ENCODE measurements at places on chromosomes 3 and 15.

- DNase-seq: no peak
Observed at GRCh38 chr3:173745952-173746682, 348.6 kb downstream of the NLGN1 start.

- DNase-seq: no peak
Observed at GRCh38 chr3:41173926-41174885, 25.1 kb upstream of the CTNNB1 start.

- DNase-seq: no peak
Observed at GRCh38 chr3:143784446-143784845, 63.8 kb downstream of the SLC9A9 start.

DNA sequence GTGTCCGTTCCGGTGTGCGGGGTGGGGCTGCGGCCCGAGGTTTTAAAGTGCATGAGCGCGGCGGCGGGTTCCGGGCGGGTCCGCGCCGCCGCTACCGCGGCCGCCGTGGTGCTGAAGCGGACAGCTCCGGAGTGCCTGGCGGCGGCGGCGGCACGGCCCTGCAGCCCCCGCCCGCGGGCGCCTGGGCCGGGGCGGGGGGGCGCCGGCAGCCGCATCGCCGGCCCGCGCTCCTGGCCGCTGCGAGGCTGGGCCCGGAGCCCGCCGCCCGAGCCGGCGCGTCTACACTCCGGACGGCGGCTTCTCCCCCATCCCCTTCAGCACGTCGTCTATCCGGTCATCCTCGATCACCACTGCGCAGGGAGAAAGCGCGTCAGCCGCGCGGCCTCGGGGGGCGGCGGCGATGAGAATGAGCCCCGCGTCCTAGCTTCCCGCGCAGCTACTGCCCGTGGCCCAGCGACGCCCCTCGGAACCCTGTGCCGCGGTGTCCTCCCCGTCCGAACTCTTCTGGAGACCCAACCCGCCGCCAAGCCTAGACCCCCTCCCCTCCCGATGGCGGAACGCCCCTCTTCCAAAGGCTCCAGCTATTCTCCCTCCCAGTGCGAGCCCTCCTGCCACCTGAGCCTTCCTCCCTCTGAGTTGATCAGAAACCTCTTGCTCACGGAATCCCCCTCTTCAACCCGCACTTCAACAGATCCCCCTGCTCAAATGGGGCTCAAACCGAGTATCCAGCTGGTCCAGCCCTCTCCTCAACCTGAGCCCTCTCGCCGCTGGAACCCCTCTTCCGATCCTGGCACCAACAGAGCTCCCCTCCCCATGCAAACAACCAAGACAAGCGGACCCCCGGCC is 1.3 kb downstream of the CAMK2N2 start:
- DNase-seq: no peak

DNA sequence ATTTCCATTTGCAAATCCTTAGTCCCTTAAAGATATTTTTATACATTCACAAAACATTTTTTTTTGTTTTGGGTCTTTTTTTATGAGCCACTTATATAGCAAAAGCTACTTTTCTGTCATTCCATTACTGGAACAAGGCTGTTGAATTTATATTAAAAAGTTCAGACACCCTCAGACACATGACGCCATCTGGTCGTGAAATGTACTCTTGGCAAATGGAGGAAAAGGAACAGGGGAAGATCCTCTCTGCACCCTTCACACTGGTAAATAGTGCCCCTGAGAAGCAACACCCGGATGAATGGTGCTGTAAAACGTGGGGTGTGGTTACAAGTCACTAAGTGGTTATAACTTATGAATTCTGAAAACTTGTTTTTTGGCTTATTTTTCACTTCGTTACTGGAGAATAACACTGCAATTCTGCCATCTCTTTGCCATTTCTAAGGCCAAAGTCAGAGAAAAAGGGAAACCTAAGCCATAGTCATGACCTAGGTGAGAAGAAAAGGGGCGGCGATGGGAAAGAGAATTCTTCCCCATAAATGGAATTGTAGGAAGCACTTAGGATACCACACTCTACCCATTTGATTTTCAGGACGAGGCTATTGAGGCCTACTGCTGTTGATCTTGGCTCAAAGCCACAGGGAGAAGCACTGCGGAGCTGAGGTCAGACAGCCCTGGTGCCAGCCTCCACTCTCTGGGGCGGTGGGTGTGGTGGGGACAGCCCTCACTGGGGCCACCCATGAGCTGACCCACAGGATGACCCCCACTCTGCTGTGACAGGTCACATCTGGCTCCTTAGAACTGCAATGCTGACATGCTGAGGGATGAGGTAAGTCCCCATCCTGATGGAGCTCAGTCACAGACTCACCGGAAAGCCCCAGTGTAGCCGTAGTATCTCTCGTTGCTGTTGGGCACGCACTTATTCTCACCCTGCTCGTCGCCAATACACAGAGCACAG is 21.9 kb downstream of the LTF start:
- DNase-seq: no peak

DNA sequence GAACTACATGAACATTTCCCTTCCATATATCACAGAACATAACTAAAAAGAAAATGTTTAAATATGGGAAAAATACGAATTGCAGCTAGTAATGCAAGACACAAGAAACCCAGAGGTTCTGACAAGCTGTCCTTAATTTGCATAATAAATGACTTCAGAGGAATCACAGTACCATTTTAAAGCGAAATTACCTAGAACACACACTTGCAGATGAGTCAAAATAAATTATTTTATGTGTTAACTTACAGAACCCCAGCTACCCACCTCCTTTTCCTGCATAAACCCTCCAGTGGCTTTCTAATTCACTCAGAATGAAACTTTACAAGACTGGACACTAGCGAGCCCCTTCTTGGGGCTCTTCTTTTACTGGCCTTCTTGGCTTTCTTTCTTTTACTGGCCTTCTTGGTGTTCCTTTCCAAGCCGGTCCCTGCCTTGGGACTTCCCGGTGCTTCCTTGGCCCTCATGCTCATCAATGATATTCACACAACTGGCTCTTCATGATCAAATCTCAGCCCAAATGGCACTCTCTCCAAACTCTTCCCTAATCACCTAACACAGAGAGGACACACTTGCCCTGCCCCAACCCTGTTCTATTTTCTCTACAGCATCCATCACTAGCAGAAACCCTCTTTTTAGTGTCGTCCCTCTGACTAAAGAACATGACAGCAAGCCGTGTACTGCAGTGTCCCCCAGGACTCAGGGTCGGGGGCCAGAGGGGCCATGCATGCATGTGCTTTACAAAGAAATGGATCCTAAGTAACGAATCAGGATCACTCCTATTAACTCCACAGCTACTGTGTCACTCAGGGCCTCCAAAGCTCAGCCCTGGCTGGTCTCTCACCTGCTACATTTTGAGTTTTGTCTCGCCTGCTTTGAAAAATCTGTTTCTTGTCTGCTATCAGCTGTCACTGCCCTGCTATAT is 4.8 kb downstream of the CHSY1 start:
- no peak for DNase-seq

DNA sequence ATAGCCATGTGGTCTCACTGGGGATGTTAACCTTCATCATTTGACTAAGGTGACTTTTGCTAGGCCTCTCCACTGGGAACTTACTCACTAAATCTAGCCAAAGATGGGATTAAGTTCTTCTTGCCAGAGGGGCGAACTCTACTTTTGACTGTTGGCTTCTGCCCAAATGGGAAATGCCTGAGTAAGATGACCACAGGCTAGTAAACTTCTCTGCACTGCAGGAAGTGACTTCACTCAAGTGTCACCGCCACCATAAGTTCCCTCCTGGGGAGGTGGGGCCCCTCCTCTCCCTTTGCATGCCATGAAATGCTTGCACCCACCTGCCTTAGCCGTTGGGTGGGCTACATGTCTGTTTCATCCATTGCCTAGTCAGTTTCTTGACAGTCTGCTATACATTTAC is 388.3 kb downstream of the FEZF2 start:
- no peak for DNase-seq

GRCh38 chr15:70243686-70244540 is 146.2 kb upstream of the TLE3 start:
- no peak for DNase-seq

GRCh38 chr3:27034255-27034654 is 334.9 kb downstream of the NEK10 start:
- no peak for DNase-seq

GRCh38 chr15:45139770-45140169 is 10.0 kb downstream of the DUOX1 start:
- no peak for DNase-seq

DNA sequence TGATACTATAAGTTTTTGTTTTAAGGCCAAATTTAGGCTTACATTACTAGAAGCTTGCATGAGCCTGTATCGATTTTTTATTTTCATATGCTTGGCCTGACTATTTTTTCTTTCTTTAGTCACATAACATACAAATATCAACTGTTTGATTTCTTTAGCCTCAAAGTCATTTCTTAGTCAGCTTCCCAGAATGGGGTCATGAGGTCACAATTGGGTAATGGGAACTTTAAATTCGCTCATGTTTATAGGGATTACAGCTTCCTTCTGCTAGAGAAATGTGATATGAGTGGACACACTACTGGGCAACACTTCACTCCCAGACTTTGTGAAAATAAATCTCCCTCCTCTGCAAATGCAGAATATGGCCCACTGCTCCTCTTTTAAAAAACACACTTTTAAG is 9.1 kb upstream of the TIPARP start:
- DNase-seq: no peak

GRCh38 chr3:124800076-124800475 is 69.8 kb downstream of the UMPS start:
- DNase-seq: no peak

DNA sequence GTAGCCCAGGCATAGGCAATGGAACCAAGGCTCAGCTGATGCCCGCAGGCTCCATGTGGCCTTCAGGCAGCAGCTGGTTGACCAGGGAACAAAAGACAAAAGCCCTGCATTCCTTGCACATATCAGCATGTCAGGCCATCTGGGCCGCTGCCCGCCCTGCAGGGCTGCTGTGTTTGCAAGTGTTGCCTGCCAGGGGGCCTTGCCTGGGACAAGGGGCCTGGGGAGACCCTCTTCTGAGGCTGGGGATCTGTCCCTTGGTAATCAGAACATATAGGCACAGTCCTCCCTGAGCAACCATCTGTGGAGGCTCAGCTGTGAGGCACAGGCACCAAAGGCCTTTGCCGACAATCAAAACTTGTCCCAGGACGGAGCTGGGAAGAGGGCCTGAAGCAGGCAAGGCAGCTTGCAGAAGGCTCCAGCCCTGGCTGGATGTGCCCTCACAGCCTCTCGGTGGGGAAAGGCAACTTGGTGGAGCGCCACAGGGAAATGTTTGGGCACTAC is 138.2 kb downstream of the TPRA1 start:
- no peak for DNase-seq

DNA sequence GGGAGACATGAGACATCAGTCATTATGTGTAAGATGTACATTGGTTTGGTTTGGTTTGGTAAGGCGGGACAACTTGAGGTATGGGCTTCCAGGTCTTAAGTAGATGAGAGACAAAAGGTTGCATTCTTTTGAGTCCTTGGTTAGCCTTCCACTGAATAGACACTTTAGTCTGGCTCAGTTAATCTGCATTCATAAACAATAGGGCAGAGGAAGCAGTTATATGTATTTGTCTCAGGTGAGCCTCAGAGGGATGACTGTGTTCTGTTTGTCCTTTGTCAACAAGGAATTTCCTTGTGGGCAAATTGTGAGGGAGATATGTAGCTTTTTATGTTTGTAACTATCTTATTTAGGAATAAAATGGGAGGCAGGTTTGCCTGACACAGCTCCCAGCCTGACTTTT is 50.4 kb downstream of the TCF12 start:
- no peak for DNase-seq

GRCh38 chr3:152474585-152474984 is 205.9 kb downstream of the MBNL1 start:
- peak; percentile 45 for DNase-seq

DNA sequence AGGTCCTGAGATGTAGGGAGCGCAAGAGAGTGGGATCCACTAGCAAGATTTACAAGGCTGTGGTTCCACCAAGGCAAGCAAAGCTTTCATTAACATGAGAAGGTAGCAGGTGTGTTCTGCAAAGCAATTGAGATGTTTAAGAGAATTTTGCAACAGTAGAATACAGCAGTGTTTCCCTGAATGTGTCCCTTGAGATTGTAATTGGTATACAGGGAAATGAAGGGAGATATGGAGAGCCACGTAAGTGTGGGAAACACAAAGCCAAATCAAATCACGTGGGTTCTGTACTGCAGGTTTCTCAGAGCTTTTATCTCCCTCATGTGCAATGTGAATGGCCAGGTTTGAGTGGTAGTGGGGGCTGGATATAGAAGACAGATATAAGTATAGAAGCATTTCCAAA is 67.3 kb downstream of the ATG7 start:
- DNase-seq: no peak

- DNase-seq: peak; percentile 44
Observed at GRCh38 chr3:175980486-175981090, 1121.5 kb downstream of the NAALADL2 start.

GRCh38 chr15:45948181-45948621 is 313.4 kb downstream of the SQOR start:
- no peak for DNase-seq

DNA sequence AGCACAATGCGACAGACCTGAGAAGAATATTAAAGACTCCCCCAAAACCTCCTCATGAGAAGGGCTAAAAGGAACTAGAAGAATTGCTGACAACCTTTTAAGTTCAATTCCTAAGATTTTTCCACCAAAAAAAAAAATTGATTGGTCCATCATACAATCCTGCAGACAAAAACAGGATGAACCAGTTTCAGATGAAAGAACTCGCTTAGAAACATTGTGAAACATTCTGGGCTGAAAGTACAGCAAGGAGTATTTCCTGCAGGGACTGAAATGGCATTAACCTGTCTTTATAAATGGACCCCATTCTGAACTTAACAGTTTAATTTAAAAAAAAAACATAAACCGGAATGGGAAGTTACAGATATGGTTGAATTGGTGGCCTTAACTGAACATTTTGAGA is 96.0 kb upstream of the FAM174B start:
- no peak for DNase-seq

GRCh38 chr3:154428286-154429206 is 1.4 kb downstream of the GPR149 start:
- no peak for DNase-seq

DNA sequence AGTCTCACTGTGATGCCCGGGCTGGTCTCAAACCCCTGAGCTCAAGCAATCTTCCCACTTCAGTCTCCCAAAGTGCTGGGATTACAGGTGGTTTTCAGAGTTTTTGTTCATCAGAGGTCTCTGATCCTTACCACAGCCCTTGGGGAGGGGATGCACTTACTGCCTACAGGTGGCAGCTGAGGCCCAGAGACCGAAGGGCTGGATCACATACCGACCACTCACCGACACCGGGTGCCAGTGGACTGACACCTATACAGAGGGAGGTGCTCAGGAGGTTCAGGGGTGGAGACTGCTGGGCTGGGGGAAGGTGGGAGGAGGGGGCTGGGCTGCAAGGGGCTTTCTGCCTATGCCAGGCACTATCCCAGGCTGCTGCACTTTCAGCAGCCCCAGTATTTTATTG is 19.5 kb downstream of the DUSP7 start:
- no peak for DNase-seq

- DNase-seq: no peak
Observed at GRCh38 chr3:30612437-30613132, 6.2 kb downstream of the TGFBR2 start.

- DNase-seq: no peak
Observed at GRCh38 chr3:65107174-65107573, 419.4 kb upstream of the ADAMTS9 start.

GRCh38 chr15:41474941-41475340 is 18.7 kb upstream of the ITPKA start:
- no peak for DNase-seq

Data from fibroblast of skin of left biceps (primary cell).